AG09309 (cell line): ENCODE measurements at places on chromosomes 6 and 20.

DNA sequence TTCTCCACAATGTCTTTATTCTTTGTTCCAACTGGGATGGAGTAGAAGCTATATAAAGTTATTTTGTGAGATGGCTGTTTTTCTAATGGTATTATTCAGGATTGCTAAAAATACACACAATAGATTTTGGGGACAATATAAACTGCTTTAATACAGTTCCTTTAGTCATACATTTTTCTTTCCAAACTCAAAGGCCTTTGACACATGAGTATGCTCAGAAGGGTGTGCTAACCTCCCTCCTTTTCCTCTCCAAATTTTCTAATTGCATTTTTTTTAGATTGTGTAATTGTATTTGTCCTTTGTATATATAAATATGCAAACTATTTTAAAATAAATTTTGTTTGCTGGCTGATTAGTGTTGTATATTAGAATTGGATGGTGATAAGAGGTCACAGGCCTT, 119.6 kb upstream of the FOXO3 start:
- no peak for DNase-seq

- peak; percentile 88 for DNase-seq
These were observed 90.4 kb upstream of the MCHR2 start for GRCh38 chr6:100084316-100084990.

DNA sequence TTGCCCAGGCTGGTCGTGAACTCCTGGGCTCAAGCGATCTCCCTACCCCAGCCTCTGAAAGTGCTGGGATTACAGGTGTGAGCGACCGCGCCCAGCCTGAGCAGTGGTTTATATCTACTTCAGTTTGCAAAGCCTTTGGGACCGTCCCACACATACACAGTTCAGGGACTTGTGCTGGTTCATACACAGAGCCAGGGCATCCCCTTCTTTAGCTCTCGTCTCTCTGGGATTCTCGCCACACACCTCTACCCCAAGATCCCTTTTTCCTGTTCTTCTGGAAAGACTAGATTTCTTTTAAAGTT, 12.5 kb downstream of the CAP2 start:
- no peak for DNase-seq

GRCh38 chr6:154238831-154239230, 117.8 kb downstream of the IPCEF1 start:
- no peak for DNase-seq

GRCh38 chr20:39146394-39146793, 184.2 kb downstream of the DHX35 start:
- DNase-seq: no peak

DNA sequence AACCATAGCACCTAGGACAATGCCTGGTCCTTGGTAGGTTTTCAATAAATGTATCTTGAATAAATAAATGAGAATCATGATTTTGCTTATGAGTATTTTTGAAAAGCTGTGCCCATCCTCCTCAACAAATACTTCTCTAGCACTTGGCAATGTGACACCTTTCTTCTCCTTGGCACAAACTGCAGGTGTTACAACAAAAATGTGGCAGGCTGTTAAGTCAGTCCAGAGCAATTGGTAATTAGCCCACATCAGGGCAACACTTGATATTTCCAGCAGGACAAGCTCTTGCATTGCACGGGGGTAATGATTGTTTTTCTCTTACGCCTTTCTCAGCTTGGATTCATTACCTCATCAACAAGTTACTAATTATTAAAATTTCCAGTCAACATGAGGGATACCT, 31.6 kb upstream of the SNX9 start:
- DNase-seq: no peak

GRCh38 chr6:109118337-109118736, 23.0 kb downstream of the CEP57L1 start:
- DNase-seq: no peak

DNA sequence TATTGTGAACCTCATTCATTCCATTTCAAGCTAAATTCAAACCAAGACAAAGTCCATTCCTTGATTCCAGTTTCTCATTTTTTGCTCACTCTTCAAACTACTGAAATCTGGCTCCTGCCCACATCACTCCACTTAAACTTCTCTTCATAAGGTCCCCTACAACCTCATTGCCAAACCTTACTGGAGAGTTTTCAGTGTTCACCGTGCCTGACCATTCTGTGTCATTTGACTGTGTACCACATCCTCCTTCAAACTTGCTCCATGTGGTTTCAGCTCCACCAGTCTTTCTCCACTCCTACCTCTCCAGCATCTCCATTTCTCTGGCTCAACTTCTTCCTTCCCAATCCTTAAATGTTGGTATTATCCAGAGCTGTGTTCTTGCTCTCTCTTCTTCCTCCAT, 38.5 kb upstream of the TAB2 start:
- DNase-seq: no peak

GRCh38 chr20:38307371-38308046, 3.6 kb downstream of the BPI start:
- peak; percentile 48 for DNase-seq

DNA sequence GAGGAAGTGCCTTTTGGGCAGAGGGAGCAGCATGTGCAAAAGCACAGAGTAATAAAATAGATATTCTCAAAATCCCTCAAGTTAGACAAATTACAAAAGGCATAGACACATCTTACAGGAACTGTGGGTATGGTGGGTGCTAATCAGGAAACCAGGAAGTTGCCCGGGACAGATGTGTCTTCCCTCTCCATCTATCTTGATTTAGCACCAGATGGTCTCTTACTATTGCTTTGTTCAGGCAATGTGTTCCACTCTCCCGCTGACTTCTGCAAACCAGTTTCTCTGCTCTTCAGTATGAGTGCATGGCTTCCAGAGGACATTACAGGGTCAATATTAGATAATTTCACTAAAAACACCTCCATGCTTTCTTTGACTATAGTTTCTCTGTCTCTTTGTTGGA, 13.2 kb downstream of the CITED2 start:
- no peak for DNase-seq

DNA sequence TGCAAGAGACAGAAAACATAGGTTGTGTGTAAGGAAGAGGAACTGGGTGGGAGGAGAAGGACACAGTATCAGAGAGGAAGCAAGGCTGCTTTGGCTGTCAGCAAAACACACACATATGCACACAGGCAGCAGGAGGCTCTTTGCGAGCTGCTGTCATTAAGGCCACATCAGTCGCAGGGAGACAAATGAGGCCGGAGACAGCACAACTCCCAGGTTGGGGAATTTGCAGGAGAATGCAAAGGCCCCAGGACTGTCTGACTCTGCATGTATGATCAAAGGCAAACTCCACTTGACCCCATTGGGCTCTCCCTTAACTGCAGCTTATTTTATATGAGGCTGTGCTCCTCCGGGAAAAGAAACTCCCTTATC, 35.3 kb downstream of the METTL24 start:
- DNase-seq: no peak
